ENCODE measurements at places on chromosomes 11 and 22.

GRCh38 chr11:114019046-114019445, 40.5 kb upstream of the ZBTB16 start:
- DNase-seq: no peak

DNA sequence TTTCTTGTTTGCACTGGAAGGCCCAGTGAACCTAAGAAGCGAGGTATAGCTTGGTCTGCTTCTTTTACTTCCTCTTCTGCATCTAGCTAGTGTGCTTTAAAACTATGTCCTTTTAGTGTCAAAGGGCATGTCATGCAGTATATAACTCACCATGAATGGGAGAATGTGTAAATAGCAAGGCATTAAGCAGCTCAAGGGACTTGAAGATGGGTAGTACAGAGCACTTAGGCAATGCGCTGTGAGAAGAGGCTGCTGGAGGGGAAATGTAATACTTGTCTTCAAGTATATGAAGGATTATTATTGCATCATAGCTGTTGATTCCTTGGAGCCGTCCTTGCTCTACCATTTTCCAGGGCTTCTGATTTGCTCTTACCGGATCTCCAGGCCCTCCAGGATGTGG, 7.6 kb downstream of the MAML2 start:
- no peak for DNase-seq

- DNase-seq: peak; percentile 68
Measured at GRCh38 chr11:44911029-44911814, 39.5 kb downstream of the TP53I11 start.

GRCh38 chr22:47020166-47020565, 257.7 kb downstream of the TBC1D22A start:
- no peak for DNase-seq

DNA sequence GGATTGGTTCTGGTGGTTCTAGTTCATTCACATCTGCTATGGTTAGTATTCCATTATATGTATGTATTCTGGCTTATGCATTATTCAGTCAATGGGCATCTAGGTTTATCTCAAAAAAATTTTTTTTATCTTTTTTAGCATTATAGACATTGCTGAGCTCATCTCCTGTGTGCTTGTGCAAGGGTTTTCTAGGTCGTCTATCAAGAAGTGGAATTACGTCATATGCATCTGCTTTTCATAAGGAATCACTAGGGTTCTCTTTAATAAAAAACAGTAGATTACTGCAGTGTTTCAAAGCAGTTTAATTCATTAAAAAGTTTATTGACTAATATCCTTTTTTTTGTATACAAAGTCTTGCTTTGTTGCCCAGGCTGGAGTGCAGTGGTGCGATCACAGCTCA, 21.3 kb downstream of the TBC1D22A start:
- no peak for DNase-seq

DNA sequence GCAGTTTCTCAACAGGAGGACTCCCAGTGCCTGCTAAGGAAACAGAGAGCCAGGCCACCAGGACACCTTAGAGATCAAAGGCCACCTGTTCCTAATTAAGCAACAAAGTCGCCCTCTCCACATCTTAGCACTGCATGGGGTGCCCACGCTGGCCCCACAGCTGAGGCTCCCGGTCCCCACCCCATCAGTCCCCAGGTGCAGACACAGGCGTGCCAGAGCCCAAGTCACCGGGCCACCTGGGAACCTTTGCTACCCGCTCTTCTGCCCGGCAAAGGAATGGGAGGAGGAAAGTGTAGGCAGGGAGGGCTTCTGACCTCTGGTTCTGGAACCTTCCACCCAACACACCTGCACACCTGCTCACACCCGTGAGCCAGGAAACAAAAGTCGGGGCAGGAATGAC, 85.5 kb upstream of the PRR5 start:
- DNase-seq: no peak

DNA sequence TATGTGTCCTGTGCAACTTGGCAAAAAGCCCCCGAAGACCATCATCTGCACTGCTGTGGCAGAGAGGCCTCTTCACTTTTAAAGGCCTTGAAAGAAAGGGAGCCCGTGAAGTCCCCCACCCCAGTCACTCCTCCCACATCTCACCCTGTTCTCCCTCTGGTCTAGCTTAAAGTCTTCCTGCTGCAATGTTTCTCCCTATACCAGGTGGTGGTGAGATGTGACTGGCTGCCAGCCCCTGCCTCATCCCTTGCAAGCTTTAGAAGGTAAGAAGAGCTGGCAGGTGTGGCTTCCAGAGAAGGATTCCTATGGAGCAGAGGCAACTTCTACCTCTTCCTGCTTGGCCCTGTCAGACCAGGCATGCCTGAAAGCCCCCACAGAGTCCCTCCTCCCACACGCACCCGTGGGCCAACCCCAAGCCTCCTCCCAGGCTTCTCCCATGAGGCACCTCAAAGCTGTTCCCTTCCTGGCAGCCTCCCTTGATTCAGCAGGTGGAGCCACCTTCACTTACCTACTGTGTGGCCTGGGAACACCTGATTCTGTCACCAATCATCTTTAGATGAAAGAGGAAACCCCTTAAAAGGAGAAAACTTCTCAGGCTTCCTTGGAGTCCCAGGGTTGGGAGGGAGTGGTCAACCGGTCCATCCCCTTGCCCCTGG, 4.0 kb upstream of the TRIM29 start:
- no peak for DNase-seq

DNA sequence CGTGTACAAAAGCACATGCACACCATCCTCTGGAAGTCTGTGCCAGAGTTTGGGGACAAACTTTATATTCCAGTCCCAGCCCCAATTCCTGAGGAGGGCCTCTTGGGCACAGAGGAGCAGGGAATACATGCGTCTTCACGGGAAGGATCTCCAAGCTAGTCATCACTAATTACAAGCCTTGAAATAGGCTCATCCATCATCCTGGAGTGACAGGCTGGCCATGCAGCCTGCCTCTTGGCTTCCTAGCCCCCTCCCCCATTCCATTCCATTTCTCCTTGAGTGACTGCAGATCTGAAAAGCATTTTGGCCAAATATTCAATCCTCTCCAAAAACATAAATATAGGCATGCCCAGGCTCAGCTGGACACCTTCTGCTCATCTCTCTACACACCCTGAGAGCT, 24.8 kb downstream of the SERPING1 start:
- DNase-seq: no peak

DNA sequence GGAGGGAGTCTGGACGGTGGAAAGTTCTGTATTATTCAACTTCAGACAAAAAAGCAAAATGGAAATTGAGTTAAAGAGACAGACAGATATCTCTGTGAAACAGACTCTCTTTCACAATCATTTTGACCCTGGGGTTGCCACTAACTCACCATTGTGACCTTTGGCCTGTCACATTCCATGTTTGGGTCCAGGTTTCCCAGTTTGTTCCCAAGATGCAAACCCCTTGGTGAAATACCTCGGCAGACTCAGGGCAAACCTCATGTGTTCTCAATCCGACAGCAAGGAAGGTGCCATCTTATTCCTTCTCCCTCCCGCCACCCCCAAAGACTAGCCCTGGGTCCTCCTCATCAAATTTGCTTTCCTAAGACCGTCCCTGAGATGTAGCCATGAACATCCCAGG, 41.8 kb downstream of the GALNT18 start:
- no peak for DNase-seq

DNA sequence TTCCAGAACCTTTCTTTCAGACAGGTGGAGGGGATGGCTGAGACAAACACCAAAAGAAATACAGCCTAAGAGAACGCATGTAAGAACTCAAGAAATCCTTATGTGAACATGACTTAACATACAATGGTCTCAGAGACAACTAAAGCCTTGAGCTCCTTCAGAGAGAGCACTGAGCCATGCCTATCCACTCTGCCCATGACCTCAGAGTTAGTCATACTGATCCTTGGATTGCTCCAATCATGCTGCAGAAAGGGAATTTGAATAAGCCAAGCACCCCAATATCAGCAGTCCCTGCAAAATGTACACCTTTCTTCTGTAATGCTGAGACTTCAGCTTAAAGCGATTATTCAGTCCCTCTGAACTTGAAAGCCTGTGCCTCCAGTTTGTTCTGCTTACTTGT, 43.2 kb upstream of the CHKA start:
- no peak for DNase-seq

DNA sequence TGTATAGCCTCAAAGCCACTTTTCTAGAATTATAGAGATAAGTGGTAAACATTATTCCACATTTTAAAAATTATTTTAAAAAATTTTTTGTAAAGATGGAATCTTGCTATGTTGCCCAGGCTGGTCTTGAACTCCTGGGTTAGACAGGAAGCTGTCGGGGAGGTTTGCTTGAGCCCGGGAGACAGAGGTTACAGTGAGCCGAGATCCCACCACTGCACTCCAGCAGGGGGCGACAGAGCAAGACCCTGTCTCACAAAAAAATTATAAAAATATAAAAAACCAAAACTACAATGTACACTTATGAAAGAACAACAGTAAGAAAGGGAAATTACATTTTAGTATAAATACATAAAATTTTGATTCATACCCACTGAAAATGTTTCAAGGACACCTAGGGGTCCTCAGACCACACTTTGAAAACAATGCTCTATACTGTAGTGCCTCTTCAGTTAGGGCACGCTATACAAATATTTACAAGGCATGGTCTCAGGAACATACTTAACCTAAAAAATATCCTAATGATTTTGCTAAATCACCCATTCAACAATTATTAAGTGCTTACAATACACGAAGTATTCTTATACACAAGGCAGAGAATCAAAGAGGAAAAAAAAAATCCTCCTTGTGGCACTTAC, 111.2 kb downstream of the MRTFA start:
- DNase-seq: peak; percentile 25

DNA sequence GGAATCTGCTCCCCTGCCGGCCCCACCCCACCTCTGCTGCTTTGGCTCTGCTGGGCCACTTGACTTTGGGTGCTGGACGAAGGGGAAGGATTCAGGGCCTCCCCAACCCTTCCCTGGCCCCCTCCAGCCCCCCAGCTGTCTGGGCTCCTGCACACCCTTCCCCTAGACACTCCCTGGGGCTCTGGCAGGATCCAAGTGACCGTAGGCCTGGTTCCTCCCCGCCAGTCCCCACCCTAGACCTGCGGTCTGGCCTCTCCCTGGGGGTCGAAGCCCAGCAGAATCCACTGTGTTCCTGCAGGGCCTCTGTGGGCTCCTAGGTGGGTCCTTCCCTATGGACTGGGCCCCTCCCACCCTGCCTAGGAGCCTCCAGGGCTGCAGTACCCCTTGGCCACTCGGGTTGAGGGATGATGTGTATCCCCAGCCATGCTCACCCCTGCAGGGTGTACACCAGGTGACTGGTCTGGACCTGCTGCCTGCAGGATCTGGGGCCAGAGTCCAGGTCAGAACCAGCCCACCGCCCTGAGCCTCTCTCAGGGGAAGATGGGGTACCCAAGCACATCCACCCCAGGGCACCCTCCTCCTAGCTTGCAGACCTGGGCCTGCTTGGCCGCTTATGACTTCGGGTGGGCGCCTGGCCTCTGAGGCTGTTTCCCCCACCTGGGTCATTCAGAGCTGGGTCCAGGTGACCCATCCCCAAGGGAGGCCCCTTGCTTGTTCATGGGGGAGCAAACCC, 5.6 kb downstream of the PIM3 start:
- DNase-seq: no peak

- DNase-seq: no peak
Measured at GRCh38 chr11:95516786-95517185, 272.8 kb downstream of the FAM76B start.

GRCh38 chr11:115959081-115959486, 454.9 kb upstream of the CADM1 start:
- no peak for DNase-seq

DNA sequence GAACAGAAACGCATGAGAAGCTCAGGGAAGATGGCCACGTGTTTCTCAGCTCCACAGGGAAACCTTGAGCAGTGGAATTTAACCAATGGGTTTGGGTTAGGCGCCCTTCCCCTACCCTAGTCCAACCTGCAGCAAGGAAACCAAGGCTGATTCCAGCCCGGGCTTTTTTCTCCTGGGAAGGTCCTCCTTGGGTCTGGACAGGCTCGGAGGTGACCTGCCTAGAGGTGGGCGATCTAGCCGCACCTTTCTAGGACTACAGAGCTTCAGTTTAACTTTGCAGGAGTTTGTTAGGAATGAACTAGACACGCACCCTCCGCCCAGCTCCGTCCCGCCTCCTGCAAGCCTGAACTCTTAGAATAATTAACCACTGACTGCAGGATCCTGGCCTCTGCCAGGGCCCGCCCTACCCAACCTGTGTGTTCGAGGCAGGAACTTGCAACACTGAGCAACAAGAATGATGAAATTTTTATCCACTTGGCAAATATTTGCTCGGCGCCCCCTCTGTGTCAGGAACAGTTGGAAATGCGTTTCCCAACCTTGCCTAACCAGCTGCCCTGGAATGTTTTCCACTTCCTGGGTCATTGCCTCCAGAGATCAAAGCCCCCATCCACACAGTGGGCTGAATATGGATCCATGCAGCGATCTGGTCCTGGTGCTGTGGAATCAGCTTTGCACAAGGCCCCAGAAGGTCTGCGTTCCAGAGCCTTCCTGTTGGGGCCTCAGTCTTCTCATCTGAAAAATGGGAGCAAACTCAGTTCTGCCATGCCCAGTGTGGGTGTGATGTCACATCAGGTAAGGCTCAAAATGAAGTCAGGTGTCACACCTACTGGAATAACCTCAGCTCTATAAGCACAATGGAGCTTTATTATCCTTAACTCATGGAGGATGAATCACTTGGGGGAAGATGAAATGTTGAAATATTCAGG, 13.3 kb downstream of the MPST start:
- no peak for DNase-seq

- no peak for DNase-seq
Measured at GRCh38 chr11:74696500-74696899, 34.7 kb downstream of the CHRDL2 start.

- DNase-seq: no peak
Measured at GRCh38 chr11:37942081-37942480, 1344.0 kb upstream of the RAG2 start.

DNA sequence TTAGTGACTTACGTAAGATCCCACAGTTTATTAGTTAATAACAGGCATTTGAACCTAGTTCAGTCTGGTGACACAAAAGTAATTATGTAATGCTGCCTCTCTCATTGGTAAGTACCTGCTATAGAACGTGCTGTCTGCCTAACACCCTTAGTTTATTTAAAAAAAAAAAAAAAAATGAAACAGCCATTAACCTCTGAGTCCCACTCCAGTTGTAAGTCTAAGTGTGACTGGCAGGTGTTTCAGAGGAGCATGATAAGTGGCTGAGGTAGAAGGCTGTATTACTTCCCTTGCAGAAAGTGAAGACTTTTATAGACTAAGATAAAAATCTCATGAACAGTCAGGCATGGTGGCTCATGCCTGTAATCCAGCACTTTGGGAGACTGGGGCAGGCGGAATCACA, 140.5 kb downstream of the TRIM44 start:
- DNase-seq: no peak

DNA sequence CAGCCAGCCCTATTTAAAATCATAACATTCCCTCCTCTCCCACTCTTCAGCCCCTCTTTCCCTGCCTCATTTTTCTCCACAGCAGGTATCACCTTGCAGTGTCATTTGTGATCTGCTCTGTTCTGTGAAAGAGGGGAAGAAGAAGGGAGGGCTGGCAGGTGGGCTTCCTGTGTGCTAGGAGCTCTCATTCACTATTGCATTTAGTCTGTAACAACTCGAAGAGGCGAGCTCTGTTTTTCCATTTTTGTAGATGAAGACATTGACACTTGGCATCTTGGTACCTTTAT, 52.1 kb upstream of the CRYBB3 start:
- no peak for DNase-seq

- no peak for DNase-seq
Measured at GRCh38 chr11:20770414-20770946, 101.1 kb downstream of the NELL1 start.

GRCh38 chr11:11965192-11965591, 43.2 kb downstream of the DKK3 start:
- DNase-seq: no peak

GRCh38 chr11:2917842-2918490, 11.3 kb downstream of the PHLDA2 start:
- no peak for DNase-seq
